T-helper 2 cell (primary cell): ENCODE measurements at places on chromosomes 5 and 9.

- DNase-seq = no peak
Observed at GRCh38 chr9:73152543-73152844, 829 bp downstream of the ANXA1 start.

GRCh38 chr9:2493109-2493508 is 128.5 kb upstream of the VLDLR start:
- no peak for DNase-seq

DNA sequence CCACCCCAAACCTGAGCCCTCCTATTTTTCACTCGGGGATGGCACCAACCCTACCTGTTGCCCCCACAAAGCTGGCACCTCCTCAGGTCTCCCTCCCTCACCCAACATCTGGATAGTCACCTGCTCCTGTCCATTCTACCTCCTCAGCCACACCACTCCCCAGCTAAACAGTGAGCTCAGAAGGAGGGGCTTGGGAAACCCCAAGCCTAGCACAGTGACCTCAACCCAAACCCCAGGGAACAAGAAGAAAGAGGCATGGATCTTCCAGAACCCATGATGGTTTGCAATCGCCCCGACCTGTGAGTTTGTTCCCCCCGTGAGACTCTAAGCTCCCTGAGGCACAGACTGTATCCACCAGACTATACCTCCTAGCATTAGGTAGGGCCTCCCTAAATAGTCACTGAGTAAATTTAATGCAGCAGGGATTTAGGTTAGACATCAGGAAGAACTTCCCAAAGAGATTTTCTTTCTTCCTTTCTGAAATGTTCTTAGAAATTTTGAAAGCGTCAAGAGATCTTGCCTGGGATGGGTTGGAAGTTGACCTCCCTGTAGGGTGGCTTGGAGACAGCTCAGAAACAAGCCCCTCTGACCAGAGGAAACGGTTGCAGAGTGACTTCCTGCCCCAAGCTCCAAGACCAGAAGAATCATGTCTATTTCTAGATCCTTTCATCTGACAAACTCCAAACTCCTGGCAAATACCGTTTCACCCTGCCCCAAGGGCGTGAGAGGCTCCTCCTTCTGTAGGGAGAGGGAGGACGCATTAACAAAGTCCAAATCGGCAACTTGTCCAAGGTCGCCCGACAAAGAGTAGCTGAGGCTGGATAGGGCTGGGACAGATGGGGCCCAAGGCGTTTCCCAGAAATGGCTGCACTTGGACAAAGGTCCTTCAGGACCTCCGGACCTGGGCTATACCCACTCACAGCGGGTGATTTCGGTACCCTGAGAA is 4.1 kb downstream of the FIBCD1 start:
- no peak for DNase-seq

GRCh38 chr5:113090336-113091106 is 113.9 kb downstream of the DCP2 start:
- no peak for DNase-seq

DNA sequence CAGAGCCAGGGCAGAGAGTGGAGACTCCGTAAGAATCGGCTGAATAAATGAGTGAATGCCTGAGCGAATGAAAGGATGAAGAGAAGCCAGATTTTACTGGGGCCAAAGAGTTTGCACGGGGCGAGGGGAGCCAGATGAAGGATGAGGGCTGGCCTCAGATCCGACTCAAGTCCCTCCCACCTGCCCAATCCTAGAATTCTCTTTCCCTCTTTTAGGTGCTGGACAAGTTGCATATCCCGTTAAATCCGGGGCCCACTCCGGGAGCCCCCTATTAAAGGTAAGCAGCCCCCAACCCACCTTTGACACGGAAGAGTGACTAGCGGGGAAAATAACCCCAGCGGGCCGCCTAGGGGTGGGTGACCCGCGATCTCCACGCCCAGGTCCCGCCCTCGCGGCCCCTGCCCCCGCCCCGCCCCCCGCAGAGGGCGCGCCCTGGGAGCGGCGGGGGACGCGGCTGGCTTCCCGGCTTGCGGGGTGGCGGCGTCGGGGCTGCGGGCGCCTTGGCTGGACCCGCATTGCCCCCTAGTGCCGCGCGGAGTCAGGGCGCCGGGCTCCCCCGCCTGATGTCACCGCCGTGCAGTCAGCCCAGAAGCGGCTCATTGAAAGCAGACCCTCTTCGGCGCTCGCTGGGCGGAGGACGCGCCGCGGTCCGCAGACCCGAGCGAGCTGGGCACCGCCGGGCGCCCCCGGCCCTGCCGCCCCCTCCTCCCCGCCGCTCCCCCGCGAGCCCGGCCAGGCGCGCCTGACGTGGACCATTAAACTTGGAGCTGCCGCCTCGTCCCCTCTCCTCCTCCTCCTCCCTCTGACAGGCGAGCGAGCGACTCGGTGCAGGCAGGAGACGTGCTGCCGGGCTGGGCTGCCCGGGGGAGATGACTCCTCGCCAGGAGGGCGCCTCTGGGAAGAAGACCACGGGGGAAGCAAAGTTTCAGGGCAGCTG is at the start of gene ADRA1B:
Gene ADRA1B (plus strand): TSS at position 579 of the 937 bp plus-strand sequence. CDS start 424 bp downstream, outside the sequence.
- peak; percentile 11 for DNase-seq

DNA sequence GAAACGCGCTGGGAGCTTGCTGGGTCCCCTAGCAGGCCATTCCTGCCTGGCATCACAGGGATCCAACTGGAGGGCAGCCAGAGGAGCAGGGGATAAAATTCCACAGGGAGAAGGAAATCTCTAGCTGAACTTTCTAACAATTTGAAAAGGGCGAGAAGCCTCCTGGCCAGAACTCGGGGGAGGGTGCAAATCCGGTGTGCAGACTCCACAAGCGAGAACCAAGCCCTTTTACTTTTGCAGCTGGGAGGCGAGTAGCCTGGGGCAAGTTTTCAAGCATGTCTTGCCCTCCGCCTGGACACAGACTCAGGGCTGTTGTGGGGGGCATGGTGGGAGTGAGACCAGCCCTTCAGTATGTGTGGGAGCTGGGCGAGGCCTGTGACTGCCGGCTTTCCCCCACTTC is 14.3 kb upstream of the POU5F2 start:
- DNase-seq = no peak

GRCh38 chr5:163964671-163965070 is 459.3 kb downstream of the MAT2B start:
- no peak for DNase-seq

- no peak for DNase-seq
Observed at GRCh38 chr5:39475159-39475571, 50.4 kb upstream of the DAB2 start.
